ENCODE measurements at places on chromosomes 5 and 9. TPM values are rescaled to one million over a fixed set of nuclear protein-coding genes. Genes with fewer than 3 reads are reported as not detected.

Gene ANKRD33B
- 12.0 TPM for total RNA-seq

Gene CSF2
- 50.7 TPM for total RNA-seq

Gene DAPK1
- 37.8 TPM for total RNA-seq

Gene PCDHGC4
- not detected for total RNA-seq

Gene LECT2
- total RNA-seq, result not detected

Gene LCN12
- total RNA-seq, result 1.4 TPM

Data from activated T-cell treated with anti-CD3 and anti-CD28 coated beads, Interleukin-2, amount 50 U/mL, for 72 hours (primary cell).